Stimulated activated CD4-positive, alpha-beta T cell treated with anti-CD3 and anti-CD28 coated beads, TNF-alpha, amount 100 ng/mL, for 48 hours (primary cell): ENCODE measurements at places on chromosomes 2 and 18.

- DNase-seq, result no peak
Observed at GRCh38 chr2:29246383-29247300, 131.4 kb downstream of the CLIP4 start.

- no peak for DNase-seq
Observed at GRCh38 chr2:109351164-109351756, 222.3 kb downstream of the SH3RF3 start.

- DNase-seq, result no peak
Observed at GRCh38 chr2:139045524-139045923, 265.3 kb upstream of the NXPH2 start.

DNA sequence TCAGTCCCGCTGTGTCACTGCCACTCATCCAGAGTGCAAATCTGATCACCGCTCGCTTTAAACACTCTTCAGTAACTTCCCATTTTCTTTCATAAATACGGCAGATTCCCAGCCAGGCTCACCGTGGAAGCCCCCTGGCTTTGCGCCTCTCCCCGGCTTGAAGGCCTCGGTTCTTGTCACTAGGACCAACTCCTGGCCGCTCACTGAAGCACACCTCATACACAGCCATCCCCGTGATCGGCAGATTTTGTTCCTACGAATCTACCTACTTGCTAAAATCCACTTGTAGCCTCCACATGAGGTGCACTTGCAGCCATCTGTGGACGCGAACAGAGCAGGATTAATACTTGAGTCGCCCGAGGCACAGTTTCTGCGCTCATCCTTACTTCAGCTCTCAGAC, 462.4 kb upstream of the MYT1L start:
- no peak for DNase-seq

- no peak for DNase-seq
Observed at GRCh38 chr18:27349284-27349882, 164.3 kb upstream of the CHST9 start.

- DNase-seq, result no peak
Observed at GRCh38 chr2:149446748-149447147, 116.4 kb downstream of the LYPD6 start.

DNA sequence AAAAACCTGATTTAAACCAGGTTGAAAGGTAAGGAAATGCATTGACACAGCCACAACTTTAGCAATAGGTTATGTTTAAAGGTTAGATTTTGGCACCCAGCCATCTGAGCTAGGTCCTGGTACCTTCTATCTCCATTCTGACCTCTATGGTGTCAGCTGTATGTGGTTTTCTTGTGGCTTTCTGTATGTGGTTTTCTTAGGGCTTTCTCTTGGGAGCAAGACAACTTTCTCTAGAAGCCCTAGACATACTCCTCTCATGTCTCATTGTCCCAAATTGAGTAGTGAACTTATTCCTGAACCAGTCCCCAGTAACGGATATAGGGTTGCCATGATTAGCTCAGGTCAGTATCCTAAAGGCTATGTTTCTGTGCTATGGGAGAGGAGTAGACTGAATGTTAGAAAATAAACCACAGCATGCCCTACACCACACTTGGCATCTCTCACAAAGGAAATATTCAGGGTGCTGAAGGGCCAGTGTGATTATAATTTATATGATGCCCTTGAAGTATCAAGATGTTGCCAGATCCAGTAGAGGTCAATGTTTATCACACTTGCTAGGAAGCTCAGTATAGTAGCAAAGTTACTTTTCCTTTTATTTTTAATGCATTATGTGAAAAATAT, 176.1 kb downstream of the CAPN13 start:
- DNase-seq, result no peak

- no peak for DNase-seq
Observed at GRCh38 chr2:239762655-239763269, 262.4 kb downstream of the NDUFA10 start.

DNA sequence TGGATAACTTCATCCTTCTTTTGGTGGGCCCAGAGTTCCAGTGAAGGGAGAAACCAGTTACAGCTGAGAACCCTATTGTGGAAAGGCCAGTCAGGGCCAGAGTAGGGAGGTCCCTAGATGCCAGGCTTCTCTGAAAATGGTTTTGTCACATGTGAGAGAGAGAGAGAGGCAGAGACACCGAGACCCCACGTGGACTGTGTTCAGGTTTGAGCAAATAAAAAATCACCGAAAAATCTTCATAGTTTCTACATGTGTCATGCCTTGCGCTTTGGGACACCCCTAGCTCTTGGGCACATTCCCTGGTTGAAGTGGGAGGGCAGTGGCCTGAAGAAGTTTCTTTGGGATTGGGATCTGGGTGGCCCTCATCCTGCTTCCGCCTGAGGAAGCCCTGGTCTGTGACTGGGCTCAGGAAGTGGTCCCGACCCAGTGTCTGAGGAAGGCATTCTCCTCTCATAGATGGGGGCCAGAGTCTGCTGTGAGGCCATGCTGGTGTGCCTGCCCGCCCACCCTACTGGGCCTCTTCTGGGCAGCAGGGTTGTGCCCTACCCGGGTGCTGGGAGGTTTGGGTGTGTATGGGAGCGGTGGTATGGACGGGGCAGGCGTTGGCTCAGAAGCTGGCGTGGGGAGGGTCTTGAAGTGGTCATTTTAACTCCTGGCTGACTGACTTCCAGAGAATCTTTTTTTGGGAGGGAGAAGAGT, 16.1 kb downstream of the NCK2 start:
- DNase-seq, result no peak

DNA sequence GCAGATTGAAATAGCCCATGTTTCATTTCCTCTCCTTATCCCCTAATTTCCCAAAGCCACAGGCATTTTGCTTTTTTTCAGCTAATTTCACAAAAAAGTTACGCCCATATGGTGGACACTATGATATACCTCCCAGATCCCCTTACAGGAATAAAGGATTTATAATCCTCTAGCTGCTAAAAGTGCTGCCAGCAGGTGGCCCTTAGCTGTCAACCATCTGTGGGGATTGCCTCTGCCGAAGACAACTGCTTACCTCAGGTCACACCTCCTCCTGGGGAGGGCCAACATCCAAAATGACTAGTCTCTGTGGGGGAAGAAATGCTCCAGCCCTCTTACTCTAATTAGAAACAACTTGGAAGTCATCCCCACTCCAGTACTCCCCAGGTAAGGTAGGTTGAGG, 61.0 kb upstream of the EPB41L3 start:
- no peak for DNase-seq

GRCh38 chr18:48034651-48035555, 104.4 kb upstream of the SMAD2 start:
- DNase-seq, result no peak

DNA sequence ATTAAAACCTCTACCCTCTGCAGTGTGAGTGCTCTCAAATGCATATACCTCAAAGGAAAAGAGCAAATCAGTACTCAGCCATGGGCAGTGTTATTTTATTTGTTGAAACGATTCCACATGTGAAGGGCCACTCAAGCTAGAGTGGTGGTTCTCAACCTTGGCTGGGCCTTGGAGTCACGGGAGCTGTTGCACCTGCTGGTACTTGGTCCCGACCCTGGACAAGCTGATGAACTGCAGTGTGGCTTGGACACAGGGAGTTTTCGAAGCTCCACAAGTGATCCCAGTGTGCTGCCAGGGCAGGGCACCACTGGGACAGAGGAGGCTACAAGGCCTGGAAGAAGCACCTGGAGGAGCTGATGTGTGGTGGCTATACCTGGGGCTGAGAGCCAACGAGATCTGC, 19.7 kb downstream of the GNLY start:
- no peak for DNase-seq

DNA sequence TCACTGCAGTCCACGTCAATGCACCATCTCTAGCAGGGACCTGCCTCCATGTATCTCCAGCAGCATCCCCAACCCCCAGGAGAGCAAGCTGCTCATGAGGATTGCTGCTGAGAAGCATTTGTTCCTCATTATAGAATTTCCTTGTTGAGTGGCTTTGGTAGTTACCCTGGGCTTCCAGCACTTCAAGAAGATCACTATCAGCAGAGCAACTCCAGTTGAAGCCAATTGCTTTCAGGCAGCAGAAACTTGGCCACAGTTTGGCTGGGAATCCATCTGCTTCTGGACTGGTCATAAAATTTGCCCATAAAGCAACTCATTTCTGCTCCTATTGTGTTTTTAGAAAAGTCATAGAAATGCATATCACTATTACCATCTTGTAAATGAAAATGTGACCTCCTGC, 17.4 kb downstream of the TRPM8 start:
- no peak for DNase-seq

DNA sequence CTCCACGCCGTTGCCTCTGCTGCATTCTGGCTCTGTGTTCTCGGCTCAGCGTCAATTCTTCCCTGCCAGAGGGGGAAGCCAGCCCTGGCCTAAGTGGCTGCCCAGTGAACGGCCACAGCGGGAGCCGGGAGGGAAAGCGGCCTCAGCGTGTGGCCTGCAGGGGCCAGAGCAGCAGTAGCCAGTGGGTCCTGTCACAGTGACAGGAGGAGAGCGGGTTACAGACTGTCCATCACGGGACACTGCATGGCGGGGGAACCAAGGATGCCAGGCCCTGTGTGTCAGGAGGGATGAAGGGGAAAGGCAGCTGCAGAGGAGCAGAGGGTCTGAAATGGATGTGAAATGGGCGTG, 39.7 kb downstream of the PDIA6 start:
- no peak for DNase-seq

DNA sequence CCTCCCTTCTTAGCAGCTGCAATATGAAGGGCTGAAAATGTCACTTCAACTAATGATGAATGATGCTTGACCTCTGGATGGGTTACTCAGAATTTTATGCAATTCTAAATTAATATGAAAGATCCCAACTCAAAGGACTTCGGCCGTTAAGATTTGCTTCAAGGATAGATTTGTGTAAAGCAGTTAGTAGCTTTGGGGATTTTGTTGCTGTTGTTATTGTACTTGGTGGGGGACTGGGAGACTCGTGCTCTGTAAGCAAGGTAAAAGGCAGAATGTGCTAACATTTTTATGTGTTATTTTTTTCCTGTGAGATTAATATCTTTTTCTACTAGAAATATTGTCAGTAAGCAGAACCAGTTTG, 478.8 kb downstream of the ARHGAP15 start:
- DNase-seq, result no peak
